Breast epithelium (tissue), 4 donors: ENCODE measurements at places on chromosomes 3 and 15. TPM values are rescaled to one million over a fixed set of nuclear protein-coding genes. Genes with fewer than 3 reads are reported as not detected.

SLC2A2 gene
- not detected for total RNA-seq

FAM227B gene
- total RNA-seq: 13.0 TPM

PDIA3 gene
- total RNA-seq: 107 TPM

NR1I2 gene
- total RNA-seq: 0.32 TPM

ACTRT3 gene
- total RNA-seq: 3.3 TPM

MAP6D1 gene
- total RNA-seq: 0.33 TPM

HAPLN3 gene
- total RNA-seq: 11.1 TPM

ANKUB1 gene
- not detected for total RNA-seq

USF3 gene
- total RNA-seq: 38.9 TPM

SLC12A8 gene
- total RNA-seq: 9.8 TPM

RTP3 gene
- total RNA-seq: not detected

LRRC49 gene
- 9.5 TPM for total RNA-seq

PAQR9 gene
- not detected for total RNA-seq
